Spleen (tissue), 13 donors: ENCODE measurements at places on chromosomes 7 and 10. TPM values are rescaled to one million over a fixed set of nuclear protein-coding genes. Genes with fewer than 3 reads are reported as not detected.

DNA sequence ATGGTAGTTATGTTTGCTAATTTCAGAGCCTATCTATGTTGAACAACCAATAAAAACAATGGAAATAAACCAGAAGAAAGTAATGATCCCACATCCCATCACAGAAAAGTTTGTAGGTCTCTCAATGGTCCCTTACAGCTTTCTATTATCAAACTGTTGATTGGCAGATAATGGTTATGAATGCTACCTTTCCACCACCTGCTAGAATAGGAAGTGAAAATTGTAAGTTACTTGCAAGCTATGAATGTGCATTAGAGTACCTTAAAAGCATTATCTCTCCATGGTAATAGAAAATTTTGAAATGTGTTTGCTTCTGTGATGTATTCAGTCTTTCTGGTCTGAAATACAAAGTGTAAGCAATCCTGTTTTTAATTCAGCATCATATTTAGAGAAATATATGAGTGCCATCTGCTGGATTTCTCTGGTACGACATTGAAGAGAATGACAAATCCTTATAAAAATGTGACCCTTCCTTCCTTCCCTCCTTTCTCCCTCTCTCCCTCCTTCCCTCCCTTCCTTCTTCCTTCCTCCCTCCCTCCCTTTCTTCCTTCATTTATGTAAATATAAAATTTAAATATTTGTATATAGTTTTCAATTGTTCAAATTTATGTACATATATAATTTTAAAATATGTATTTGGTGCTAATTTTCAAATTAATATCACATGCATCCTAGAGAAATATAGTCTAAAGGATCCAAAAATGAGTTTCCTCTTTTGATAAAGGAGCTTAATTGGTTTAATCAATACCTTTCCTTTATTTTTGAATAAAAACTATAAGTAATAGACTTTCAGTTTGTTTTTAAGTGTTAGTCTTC is 41.4 kb upstream of the PNLIPRP3 start:
- DNase-seq = no peak

GRCh38 chr10:114708717-114709335 is 50.8 kb upstream of the ABLIM1 start:
- no peak for DNase-seq

DNA sequence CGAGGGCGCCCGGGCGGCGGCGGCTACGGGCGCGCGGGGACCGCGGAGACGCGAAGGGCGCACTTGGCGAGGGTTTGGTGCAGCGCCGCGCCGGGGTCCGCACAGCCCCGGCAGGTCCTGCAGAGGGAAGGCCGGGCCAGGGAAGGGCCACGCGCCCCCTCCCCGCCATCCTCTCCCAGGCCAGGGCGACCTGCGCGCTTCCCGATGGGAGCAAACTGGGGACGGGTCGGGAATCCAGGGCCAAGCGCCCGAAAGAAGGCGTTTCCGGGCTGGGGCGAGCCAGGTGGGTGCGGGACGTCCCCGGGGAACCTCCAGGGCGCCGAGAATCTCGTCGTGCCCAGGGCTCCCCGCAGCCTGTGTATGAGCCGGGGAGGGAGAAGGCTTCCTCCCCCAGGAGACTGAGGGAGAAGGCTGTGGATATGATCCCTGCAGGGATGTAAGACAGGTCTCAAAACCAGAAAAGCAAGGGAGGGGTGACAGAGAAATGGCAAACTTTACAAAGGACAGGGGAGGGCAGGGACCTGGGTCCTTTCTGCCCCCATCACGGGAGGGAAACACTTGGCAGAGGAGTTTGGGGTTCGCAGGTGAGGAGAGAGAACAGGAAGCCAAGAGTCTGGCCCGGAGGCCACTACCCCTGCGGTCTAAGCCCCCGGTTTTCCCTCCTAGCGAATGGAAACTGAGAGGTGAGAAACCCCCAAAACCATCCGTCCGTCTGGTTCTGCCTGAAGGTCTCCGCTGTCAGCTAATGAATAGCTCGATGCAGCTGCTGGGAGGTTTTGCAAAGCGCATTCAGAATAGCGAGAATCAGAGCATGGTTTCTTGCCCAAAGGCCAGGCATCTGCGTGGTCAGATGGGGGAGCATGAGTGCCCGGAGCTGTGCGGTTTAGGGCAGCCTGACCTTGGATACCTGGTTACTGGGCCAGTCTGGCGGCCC is 674 bp downstream of the AMZ1 start:
- DNase-seq = peak; percentile 70

GRCh38 chr7:2082139-2082998 is 150.4 kb downstream of the MAD1L1 start:
- no peak for DNase-seq

DNA sequence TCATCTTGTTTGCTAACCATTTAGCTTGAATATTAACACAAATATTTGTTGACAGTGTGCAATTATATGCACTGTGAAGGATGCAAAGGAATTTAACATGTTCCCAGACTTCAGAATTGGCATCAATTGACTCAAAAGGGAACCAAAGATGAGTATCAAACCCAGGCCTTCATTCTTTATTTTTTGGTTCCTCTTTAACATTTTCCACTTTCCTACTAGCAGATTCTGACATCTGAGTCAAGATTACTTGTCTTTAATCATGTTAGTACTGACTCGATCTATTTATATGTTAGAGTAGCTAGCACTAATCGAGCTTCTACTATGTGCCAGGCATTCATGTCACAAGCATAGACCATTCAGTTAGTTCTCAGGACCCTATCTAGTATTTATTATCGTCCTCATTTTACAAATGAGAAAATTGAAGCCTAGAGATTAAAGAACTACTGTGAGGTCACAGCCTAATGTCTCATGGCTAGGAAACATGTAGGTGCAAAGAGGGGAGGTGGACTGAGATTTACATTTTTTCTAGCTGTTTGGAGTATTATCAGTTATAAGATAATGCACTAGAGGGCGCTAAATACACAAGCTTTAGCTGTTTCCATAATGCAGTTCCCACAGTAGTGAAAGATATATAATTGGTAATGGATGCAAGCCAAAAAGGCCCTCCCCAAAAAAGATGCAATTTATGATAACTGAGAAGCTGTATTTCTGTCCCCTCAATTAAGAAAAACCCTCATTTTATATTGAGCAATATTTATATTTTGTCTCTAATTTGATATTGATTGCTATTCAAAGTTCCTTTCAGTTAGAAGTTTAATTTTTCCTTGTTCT is 32.9 kb upstream of the KMT2E start:
- DNase-seq = no peak

DNA sequence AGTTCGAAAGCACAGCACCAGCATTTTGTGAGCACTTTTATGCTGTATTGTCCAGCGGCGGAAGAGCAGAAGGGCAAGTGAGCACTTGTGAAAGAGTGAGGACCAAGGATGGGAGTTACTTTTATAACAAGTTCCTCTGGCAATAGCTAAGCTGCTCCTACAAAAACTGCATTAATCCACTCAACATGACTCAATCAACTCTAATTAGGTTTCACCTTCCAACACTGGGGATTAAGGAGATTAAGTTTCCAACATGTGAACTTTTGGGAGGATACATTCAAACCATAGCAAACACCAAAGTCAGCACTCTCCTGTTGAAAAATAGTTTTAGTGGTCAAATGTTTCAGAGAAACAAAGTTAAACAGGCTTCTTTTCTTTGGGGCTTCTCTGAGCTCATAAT is 844.5 kb downstream of the REEP3 start:
- DNase-seq = no peak

DNA sequence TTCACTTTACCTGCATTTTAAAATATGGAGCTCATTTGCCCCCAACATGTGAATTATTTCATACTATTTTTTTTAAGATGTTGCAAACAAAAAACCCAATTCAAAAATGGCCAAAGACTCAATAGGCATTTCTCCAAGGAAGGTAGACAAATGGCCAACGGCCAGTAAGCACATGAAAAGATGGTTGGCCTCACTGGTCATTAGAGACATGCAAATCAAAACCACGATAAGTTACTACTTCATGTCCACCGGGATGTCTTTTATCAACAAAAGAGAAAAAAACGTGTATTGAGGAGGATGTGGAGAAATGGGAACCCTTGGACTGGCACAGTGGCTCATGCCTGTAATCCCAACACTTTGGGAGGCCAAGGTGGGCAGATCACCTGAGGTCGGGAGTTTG is 3.4 kb upstream of the CTBP2 start:
- DNase-seq = no peak

DNA sequence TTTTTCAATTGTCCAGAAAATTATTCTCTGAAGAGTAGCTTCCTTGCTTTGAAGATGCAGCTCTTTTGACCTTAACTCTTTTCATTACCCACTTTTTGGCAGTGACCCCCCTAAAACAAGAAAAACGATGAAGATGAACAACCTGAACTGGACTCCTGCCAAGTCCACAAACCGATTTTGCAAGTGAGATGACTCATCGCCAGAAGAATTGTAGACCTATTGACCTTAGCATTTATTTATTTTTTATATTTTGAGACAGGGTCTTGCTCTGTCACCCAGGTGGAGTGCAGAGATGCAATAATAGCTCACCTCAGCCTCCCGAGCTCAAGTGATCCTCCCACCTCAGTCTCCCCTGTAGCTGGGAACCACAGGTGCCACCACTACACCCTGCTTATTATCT is 859.2 kb downstream of the GATA3 start:
- DNase-seq = no peak

DNA sequence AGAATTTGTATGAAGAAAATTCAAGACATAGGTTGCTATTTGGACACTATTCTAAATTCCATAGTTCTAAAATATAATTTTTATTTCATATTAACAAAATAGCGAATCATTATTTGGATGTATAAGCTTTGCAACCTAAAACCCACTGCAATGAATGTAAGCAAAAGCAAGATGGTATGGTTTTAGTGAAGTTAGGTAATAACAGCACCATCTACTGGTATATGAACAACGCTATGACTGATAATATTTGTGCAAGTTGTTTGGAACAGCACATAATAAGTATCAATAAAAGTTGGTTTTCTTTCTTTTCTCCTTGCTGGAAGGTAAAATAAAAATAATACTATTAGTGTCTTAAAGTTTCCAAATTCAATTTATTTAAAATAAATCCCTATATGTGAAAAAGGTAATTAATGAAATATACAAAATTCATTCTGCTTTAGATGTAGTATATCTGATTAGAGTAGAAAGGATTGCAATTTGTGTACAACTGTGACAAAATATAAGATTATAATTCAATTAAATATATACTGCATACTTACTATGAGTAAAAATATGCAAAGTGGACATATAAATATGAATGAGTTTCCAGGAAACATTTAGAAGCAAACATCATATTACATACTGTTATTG is 79.0 kb upstream of the LSM8 start:
- DNase-seq = no peak

Gene PPP1R9A
- 20.4 TPM for total RNA-seq

Gene PPP1R17
- not detected for total RNA-seq

GRCh38 chr7:103944230-103944900 is 45.1 kb downstream of the RELN start:
- DNase-seq = no peak

DNA sequence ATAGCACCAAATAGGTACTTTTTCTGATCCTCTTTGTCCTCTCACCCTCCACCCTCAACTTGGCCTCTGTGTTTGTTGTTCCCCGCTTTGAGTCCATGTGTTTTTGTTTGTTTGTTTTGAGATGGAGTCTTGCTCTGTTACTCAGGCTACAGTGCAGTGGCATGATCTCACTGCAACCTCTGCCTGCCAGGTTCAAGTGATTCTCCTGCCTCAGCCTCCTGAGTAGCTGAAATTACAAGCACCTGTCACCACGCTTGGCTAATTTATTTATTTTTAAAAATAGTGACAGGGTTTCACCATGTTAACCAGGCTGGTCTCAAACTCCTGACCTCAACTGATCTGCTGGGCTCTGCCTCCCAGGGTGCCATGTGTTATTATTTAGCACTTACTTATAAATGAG is 5.3 kb downstream of the ZNF273 start:
- DNase-seq = no peak

DNA sequence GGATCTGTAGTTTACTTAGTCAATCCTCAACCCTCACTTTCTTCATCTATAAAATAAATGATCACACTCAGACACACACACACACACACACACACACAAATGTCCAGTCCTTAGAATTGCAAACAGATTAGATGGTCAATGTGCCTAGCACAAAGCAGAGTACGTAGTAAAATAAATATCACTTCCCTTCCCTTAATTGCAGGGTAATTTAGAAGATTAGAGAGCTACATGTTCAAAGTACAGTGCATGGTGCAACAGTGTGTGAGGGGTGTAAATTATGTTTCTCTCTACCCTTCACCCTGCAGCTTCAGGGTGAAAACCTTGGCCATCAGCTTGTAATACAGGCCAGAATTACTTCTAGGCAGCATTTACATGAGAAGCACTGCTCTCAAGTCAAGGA is 187.0 kb upstream of the GHITM start:
- DNase-seq = no peak

GRCh38 chr10:130221456-130222375 is 85.5 kb downstream of the GLRX3 start:
- DNase-seq = peak; percentile 54

GRCh38 chr10:27068217-27068891 is 31.9 kb downstream of the ANKRD26 start:
- DNase-seq = no peak

Gene KIF11
- total RNA-seq = 3.6 TPM

Gene BLNK
- total RNA-seq = 73.5 TPM

DNA sequence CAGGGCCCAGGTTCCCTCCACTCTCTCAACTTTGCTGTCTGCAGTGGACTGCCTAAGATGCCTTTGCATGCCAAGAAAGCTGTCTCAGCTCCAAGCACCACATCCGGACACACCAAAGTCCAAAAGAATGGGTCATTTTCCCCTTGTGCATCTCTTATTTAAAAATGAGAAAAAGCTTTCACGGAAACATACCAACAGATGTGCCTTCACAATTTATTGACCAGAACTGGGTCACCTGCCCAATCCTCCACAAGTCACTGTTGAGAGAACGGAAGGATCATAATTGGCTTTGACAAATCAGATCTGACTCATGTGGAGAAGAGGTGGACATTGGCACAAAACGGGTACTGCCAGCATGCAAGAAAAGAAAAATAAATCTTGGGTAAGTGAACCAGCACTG is 258.3 kb downstream of the SNX13 start:
- no peak for DNase-seq

- DNase-seq = no peak
These were observed 33.8 kb upstream of the TRIM8 start for GRCh38 chr10:102610441-102610887.

Gene VWA2
- 1.7 TPM for total RNA-seq

GRCh38 chr10:126955934-126956711 is 50.9 kb downstream of the DOCK1 start:
- DNase-seq = no peak

GRCh38 chr7:16951483-16952080 is 69.8 kb upstream of the AGR3 start:
- DNase-seq = no peak

Gene POMZP3
- 3.5 TPM for total RNA-seq

DNA sequence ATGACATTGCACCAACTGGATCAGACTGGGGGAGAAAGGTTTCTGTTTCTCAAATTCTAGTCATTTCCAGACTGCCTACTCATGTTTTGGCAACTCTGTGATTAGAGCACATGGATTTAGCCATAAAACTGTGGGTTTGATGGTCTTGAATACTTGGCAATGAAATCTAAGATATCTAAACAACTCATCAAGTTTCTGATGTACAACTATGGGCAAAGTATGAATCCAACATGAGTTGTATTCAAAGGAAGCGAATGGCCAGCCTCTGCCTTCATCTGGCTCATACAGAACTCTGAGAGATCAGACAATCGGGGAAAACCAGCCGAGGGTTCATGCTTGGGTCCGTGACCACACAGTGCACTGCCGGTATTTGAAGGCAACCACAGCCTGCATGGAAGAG is 144.3 kb downstream of the ADAM12 start:
- DNase-seq = no peak

Gene SORCS1
- total RNA-seq = 1.0 TPM

Gene SLC26A5
- 0.68 TPM for total RNA-seq

- no peak for DNase-seq
These were observed 1091.4 kb downstream of the CNTNAP2 start for GRCh38 chr7:147207988-147208387.

GRCh38 chr7:92528958-92529264 is 316 bp downstream of the RBM48 start:
- no peak for DNase-seq
